Urinary bladder (tissue), 4 donors: ENCODE measurements at places on chromosomes 4 and X. TPM values are rescaled to one million over a fixed set of nuclear protein-coding genes. Genes with fewer than 3 reads are reported as not detected.

Gene GAGE2A
- not detected for total RNA-seq

Gene MAGEB16
- total RNA-seq = not detected

Gene TEX13C
- not detected for total RNA-seq

Gene TCP11X2
- not detected for total RNA-seq
